ENCODE measurements at places on chromosomes 2 and 18.

DNA sequence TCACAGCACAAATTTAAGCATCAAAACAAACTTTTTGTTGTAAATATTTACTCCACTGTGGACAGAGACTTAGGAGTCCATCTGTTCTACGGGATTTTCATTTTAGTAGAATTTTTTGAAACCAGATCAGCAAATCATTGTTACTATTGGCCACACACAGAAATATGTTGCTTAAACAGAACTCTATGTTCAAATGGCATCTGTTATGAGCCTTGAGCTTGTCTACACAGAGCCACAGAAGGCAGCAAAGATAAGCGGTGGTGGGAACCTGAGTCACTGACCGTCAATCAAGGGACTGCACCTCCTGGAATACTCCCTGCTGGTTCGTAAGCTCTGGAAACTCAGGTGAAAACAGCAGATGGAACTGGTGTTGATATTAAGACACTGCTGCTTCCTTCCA, 156.8 kb downstream of the TMEM200C start:
- no peak for DNase-seq

DNA sequence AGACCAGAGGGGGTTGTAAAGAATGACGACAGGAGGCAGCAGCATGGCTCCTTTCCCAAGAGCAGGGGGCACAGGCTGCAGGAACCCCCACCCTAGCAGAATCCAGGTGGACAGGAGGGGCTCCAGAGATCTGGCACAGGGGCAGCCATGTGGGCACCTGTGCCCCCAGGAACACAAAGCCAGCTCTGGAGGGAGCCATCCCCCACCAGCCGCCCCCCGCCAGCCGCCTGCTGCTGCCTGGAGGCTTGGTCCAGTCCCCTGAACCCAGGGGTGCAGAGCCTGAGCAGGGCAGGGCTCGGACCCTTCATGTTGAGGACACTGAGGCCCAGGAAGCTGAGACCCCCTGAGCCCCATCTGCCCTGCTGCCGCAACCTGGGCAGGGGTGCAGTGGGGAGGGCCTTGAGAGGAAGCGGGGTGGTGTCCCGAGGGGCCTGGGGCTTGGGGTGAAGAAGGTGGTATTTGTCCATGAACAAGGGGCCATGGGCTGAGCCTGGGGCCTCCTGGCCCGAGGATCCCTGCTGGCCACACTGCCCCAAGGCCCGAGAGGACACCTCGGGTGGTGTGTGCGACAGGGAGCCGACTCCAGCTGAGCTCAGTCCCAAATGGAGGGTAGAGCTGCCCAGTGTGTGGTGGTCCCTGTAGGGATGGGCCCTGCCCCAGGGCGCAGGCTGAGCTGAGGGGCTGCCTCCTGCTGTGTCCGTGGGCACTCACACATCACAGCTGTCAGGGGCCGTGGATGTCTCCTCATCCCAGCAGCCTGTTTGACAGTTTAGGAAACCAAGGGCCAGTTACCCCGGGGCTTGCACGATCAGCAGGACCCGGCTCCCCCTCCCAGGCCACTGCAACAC, 39.8 kb upstream of the SNED1 start:
- no peak for DNase-seq

DNA sequence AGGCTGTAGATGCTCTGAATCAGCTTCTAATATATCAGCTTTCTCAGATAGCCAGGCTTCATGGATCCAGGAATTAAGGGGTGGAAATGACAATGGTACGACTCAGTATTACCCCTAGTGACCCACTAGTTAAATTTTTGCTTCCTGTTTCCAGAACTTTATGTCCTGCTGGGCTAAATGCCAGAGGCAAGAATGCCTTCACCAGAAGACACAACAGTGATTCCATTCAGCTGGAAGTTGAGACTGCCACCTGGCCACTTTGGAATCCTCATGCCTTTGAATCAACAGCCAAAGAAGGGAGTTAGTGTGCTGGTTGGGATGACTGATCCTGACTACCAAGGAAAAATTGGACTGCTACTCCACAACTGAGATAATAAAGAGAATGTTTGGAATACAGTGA, 239.1 kb downstream of the ASXL3 start:
- no peak for DNase-seq

GRCh38 chr2:108417254-108417653, 31.8 kb upstream of the GCC2 start:
- no peak for DNase-seq

DNA sequence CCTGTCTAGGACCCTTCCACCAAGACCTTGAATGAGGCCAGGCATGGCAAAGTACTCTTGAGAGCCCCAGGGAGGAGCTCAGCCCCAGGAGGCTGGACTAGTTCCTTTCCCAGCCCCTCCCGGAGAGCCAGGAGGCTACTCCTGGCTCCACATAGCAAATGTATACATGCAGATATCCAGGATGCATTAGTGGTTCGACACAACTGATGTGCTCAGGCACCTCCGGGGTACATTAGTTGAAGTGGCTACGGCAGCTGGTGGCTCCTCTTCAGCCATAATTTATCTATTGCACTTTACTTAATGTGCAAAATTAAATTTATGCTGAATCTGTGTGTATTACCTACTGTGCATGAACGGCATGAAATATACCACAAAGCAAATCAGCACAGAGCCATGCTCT, 182.8 kb upstream of the MEIS1 start:
- no peak for DNase-seq

- no peak for DNase-seq
These were observed 3.8 kb downstream of the EVX2 start for GRCh38 chr2:176079831-176080539.

- DNase-seq, result no peak
These were observed 33.3 kb downstream of the ANXA4 start for GRCh38 chr2:69774984-69775982.

DNA sequence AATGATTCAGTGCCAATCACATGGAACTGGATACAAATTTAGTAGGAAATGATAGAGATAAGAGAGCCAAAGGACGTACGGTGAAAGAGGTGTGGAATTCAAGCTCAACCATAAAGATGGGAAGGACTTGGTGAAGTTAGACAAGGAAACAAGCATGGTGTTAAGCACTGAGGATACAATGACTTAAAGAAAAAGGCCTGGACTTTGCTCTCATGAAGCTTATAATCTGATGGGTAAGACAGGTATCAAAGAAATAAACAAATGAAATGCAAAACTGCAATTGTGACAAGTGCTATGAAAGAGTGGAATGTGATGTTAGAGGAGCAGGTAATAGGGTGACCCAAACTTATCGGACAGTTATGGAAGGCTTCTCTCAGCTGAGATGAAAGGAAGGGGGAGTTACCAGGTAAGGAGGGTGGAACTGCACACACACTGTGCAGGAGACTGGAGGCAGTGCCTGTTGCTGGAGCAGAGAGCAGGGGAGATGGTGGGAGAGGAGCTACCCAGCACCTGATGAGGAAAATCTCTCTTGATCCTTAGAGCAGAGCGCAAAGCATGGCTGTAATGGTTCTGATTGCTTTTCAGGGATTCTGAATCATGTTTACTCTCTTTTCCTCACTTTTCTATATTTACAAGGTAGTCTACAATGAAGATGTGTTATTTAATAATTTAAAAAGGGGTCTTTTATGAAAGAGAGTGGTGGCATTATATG, 107.6 kb upstream of the BZW1 start:
- DNase-seq, result no peak

- DNase-seq, result no peak
These were observed 163.2 kb upstream of the KLF7 start for GRCh38 chr2:207328944-207329386.

DNA sequence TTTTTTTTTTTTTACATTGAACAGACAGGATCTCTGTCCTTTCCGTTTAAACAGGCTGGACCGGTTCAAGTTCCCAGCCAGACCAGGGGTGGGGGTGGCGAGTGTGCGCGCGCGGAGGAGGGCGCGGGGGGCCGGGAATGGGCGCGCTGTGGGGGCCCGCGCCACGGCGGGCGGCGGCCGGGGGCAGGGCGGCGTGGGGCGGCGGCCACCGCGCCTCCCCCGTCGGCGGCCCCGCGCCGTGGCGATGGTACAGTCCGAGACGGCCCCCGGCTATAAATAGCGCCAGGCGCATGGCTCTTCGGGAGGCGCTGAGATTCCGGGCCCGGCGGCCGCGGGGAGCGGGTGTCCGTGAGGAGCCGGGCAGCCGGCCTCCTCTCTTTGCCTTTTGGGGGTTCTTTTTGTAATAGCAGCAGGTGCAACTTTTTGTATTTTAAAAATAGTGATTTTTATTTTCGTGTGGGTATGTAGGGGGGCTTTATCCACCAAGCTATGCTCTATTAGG, 430 bp upstream of the CELF4 start:
- no peak for DNase-seq

- DNase-seq, result no peak
These were observed 32.6 kb upstream of the PPP3R1 start for GRCh38 chr2:68284896-68285295.

DNA sequence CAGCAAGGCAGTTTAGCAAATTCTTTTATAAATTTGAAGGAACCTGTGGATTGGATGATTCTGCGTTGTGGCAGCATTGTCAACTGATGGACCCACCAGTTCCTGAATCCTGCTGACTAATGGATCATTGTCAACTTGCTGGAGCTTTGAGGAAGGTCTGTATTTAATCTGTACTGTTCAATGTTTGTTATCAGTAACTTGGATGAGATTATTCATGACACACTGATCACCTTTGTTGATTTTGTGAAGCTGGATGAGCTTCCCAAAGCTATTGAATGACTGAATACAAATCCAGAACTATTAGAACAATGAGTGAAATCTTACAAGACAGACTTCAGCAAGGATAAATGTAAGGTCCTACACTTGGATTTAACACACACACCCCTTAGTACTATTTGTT, 101.3 kb downstream of the AQP4 start:
- DNase-seq, result no peak

GRCh38 chr2:183079139-183079775, 710 bp downstream of the DUSP19 start:
- DNase-seq, result no peak

- no peak for DNase-seq
These were observed 433.3 kb upstream of the ID2 start for GRCh38 chr2:8248623-8248957.

DNA sequence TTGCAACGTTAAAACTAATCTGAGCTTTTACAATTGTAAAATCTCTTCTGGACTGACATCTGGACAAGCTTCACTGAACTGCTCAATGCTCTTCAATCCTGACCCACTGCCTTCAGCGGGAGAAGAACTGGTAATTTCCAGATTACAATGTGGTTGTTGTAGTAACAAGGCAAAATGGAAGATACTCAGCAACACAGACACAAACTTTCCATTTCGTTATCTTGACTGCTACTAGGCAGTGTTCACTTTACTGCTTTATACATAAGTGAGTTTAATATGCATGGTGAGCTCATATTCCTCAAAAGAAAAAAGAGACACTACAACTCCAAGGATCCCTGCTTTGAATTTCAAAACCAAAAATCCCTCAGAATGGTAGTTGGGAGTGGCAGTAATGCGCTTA, 51.9 kb downstream of the GRB14 start:
- no peak for DNase-seq

DNA sequence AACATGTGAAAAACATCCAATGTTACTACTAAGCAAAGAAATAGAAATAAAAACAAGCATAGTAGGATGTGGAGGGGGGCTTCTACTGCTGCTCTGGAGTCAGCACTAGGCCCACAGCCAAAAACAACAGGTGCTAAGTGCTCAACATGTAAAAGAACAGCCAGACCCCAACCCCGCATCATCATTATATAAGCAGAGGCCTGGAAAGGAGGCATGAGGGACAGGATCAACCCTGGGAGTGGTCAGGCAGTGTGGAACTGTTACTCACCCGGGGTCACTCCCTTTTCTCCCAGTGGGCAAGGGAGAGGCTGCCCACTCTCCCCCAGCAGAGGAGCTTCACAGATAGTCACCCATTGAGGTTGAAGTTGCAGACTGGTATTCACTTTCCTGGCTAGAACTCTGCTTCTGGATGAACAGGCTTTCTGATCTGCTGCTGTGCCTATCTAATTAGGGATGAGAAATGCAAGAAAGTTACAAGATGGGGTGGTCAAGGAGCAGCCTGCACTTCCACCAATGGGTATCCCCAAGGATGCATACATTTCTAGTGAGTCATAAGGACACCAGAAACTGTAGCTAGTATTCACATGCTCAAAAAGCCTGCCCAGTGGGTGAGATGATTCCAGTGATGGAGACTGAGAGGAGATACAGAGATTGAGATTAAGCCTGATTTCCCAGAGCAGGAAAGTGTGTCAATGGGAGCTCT, 480.1 kb upstream of the TCF4 start:
- no peak for DNase-seq

DNA sequence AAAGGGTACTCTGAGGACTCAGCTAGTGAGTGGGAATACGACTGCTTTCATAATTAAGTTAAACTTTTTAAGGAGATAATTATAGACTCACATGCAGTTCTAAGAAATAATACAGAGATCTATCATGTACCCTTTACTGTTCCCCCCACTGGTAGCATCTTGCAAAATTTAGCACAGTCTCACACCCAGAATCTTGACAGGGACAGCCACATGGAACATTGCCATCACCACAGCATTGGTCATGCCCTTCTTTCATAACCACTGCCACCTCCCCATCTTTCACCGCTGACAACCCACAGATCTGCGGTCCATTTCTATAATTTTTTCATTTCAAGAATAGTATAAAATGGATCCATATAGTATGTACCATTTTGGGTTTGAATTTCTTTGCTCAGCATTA, 37.8 kb downstream of the ARHGEF4 start:
- no peak for DNase-seq

GRCh38 chr18:26566874-26567555, 18.7 kb upstream of the KCTD1 start:
- no peak for DNase-seq

DNA sequence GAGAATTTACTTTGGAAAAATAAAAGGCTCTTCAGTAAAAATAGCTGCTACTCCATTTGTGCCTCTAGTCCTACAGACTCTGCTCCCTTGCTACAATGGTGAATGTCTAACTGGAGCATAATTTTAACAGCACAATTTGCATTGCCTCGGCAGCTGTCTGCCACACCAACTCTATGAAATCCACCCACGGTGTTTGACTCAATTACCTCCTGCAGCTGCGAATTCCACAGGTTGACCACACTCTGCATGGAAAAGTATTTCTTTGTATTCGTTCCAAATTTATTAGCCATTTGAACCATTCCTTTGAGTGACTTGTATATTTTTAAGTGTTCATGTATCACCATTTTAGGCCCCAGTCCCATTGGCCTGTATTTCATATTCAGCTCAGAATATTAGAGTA, 182.1 kb upstream of the CCDC68 start:
- DNase-seq, result no peak

- no peak for DNase-seq
These were observed 198.0 kb downstream of the ALK start for GRCh38 chr2:29723255-29724001.

DNA sequence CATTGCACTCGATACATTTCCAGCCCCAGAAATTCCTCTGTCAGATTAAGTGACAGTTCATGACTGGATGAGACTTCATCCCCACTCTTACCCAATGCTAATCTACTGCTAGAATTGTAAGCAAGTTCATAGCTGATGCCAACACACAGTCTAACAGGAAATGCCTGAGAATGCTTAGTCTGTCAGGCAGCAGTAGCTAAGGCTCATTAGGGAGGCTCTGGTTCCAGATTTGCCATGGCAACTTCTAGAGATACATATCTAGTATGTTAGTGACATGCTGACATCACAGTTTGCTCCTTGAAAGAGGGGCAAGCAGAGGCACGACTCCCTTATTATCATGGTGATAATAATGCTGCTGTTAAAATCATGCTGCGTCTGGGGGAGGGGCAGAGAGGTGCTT, 198.4 kb downstream of the RBM43 start:
- no peak for DNase-seq
